Activated CD8-positive, alpha-beta T cell treated with anti-CD3 and anti-CD28 coated beads for 36 hours (primary cell): ENCODE measurements at places on chromosomes 12 and 14. TPM values are rescaled to one million over a fixed set of nuclear protein-coding genes. Genes with fewer than 3 reads are reported as not detected.

DNA sequence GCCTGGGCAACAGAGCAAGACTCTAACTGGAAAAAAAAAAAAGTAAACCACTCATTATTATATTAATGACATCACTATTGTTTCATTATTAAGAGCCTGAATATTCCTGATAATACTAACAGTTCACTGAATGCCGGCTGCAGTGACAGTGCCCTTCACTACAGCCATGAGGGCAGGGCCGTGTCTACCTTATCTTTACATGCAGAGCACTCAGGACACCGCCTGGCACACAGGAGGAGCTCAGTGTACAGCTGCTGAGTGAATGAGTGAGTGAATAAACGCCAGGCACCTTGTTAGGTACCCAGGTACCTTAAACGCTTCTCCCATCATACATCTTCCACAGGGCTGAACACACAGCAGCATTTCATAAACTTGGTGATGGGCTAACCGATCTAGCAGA is 23.2 kb downstream of the ZFYVE1 start:
- no peak for DNase-seq

- DNase-seq: no peak
These were observed 42.9 kb upstream of the CAPRIN2 start for GRCh38 chr12:30797689-30798088.

- no peak for DNase-seq
These were observed 87.4 kb downstream of the LRRK2 start for GRCh38 chr12:40312196-40312595.

The KRT83 gene
- not detected for total RNA-seq

DNA sequence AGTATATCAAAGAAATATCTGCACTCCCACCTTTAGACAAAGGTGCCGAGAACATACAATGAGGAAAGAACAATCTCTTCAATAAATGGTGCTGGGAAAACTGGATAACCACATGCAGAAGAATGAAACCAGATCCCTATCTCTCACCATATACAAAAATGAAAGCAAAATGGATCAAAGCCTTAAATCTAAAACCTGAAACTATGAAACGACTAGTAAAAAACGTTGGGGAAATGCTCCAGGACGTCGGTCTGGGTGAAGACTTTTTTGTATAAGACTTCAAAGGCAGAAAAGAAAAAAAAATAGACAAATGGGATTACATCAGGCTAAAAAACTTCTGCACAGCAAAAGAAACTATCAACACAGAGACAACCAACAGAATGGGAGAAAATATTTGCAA is 83.8 kb downstream of the PPM1A start:
- no peak for DNase-seq

The ACRBP gene
- total RNA-seq: 2.0 TPM
